ENCODE measurements at places on chromosomes 13 and 19.

GRCh38 chr19:718251-718951 is 9.7 kb downstream of the PALM start:
- no peak for DNase-seq

DNA sequence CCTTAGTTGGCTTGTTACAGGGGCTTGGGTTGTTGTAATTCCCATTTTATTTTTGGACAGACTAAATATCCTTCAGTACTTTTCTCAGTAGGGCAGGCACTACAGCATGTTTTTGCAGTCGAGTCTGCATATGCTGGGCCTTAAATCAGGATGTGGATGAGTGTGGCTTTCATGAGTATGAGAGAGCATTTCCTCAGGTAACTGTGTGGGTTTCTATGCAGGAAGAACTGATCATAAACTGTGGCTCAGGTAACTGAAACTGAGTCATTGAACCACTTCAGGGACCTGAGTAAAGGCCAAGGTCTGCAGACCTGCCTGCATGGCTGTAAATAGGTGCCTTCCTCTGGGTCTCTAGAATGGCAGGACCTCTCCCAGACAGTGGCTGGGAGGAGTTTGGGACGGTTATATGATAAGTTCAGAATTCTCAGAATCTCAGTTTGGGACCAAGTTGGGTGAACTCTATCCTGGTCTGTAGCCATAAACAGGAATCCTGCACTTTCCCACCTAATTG is 112.1 kb downstream of the ZNF737 start:
- DNase-seq = no peak

DNA sequence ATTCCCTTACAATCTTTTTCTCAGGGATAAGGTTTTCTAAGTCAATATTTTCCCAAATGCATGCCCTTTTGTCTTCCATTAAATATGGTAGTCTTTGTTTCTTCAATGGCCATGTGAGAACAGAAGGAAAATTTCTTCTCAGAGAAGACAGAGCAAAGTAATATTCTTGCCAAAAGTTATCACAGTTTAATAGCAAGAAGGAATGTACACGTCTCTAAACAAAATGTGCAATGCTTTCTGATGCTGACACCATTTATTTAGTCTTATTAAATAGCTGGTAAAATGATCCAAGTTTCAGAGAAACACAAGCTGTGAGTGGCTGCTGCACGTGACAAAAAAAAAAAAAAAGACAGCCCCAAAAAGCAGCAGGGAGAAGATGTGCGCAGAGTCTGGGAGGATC is 542.5 kb downstream of the GPC6 start:
- DNase-seq = no peak

DNA sequence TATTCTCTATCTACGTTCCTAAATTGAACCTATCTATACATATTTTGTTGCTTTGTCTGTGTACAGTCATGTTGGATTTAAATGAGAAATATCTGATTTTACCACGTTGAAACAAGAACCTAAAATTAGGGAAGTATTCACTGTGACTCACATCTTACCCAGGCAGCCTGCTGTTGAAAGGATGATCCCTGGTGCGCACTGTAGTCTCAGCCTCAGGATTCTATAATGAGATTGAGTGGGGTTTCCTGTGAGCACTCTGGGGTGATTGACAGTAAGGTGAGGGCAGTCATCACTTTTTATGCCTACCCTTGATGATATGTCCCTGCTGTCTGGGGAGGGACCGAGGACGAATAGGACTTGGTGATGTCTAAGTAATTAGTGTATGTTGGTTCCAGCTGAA is 35.4 kb downstream of the PCCA start:
- no peak for DNase-seq

DNA sequence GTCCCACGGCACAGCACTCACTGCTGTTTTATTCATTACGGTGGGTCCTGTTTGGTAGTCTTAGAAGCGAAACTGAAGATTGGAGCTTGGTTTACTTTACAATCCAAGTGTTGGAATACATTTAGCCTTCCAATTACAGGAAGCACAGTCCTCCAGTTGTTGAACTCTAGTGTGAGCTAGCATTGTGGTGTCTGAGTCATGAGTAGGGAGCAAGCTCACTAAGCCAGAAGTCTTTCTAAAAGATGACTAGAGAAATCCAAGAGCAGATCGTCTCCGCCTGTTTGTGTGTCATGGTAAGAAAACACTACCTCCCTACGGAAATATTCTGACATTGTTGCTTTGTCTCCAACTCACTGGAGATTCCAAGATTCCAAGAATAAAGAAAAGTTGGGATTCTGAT is 10.1 kb upstream of the SHISA2 start:
- DNase-seq = no peak

DNA sequence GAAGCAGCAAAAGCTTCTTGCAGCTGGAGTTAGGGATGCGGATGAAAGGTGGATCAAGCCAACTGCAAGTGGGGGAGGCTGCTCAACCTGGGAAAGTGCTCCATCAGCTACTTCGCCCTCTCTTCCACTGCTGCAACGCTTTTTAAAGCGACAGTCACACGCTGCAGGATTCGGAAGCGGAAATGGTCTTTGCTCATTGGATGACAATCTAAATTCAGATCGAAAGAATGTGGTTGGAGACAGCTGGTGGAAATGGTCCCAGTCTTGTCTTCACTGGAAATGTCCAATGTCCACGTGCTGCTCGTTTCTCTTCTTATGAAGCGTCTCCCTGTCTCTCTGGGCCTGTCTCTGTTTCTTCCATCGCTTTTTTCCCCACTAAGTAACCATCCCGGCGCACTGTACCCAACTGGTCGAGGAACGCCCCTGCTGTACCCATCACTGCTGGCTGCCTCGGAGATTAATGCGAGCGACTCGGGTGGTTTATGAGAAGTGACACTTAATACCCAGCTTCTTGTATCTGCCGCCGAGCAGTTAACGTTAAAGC is 2.1 kb upstream of the FGF9 start:
- no peak for DNase-seq

DNA sequence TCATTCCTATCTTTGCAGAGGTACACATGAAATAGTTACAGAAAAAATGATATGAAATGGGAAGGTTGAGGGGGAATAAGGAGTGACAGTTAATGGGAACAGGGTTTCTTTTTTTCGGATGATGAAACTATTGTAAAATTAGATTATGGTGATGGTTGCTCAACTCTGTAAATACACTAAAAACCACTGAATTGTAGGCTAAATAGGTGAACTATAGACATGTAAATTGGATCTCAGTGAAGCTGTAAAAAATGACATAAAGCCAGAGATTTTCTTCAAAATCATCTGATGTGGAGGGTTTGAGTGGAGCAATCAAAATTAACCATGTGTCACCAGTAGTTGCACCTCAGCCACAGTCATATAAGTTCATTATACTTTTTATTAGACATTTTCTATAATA is 6.6 kb upstream of the FLT3 start:
- DNase-seq = no peak

DNA sequence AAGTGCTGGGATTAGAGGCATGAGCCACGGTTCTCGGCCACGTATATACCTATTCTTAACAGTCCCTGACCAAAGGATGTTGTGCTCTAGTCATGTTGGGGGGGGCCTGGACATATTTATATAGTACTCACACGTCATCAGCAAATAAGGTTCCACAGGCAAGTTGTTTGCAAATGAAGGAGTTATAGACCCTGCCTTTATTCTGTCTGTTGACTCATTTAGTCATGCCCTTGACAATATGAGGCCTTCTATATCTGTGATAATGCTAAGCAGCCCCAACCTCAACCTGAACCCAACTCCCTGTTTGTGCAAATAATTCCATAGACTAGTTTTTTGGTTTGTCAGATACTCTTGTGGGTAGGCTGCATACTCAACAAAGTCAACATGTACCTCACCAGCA is 8.9 kb downstream of the ZNF586 start:
- no peak for DNase-seq

- no peak for DNase-seq
These were observed 41.4 kb downstream of the ZNF333 start for GRCh38 chr19:14731200-14731599.

DNA sequence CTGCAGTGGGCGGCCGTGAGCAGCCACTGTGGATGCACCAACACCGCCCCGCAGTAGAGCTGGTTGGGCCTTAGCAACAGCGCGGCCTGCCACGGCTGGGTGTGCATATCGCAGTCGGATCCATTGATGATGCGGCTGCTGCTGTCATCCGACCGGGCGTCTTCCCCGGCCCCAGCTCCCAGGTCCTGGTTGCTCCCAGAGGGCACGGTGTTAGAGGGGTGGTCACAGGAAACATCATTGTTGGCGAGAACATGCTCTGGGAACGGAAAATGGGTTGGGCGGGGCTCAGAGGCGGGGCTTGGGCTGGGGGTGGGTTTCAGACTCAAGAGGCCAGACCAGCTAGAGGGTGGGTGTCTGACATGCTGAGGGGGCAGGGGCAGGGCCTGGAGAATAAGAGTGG is 3.0 kb downstream of the KLK5 start:
- no peak for DNase-seq

- no peak for DNase-seq
These were observed 225.4 kb downstream of the PCCA start for GRCh38 chr13:100314132-100314910.
